Stimulated activated CD4-positive, alpha-beta T cell treated with anti-CD3 and anti-CD28 coated beads, Interleukin-4, amount 100 ng/mL, for 48 hours (primary cell): ENCODE measurements at places on chromosomes 4 and X.

GRCh38 chrX:19152762-19153161, 30.5 kb upstream of the ADGRG2 start:
- no peak for DNase-seq

GRCh38 chrX:15977644-15978043, 123.0 kb upstream of the AP1S2 start:
- DNase-seq: no peak

DNA sequence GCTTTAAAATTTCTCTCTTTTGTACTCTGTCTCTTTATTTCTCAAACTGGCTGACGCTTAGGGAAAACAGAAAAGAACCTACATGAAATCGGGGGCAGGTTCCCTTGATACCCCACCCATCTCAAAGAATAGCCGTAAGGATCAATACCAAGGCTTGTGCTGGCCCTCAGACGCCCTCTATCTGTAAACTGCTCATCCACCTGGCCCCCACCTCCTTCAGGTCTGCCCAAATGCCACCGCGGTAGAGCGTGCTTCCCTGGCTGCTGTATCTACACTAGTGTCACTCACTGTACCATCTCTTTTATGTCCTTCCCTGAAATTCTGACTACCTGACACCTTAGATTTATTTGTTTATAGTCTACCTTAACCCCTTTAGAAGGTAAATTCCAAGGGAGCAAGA, 62.8 kb downstream of the SMIM20 start:
- no peak for DNase-seq

DNA sequence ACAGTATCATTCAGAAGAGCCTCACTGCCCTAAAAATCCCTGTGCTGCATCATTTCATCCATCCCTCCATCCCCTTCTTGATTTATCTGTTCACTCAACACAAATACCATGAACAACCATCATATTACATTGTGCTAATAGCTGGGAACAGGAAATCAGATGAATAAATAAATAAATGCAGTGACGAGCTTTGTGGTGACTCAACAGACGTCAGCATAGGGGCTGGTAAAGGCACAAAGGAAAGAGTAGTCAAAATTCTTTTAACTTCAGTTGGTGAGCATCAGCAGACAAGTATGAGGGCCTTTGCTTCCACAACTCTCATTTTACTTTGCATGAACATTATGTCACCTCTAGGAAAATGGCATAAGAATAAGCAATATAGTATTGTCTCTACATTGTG, 65.5 kb downstream of the EDNRA start:
- DNase-seq: no peak

DNA sequence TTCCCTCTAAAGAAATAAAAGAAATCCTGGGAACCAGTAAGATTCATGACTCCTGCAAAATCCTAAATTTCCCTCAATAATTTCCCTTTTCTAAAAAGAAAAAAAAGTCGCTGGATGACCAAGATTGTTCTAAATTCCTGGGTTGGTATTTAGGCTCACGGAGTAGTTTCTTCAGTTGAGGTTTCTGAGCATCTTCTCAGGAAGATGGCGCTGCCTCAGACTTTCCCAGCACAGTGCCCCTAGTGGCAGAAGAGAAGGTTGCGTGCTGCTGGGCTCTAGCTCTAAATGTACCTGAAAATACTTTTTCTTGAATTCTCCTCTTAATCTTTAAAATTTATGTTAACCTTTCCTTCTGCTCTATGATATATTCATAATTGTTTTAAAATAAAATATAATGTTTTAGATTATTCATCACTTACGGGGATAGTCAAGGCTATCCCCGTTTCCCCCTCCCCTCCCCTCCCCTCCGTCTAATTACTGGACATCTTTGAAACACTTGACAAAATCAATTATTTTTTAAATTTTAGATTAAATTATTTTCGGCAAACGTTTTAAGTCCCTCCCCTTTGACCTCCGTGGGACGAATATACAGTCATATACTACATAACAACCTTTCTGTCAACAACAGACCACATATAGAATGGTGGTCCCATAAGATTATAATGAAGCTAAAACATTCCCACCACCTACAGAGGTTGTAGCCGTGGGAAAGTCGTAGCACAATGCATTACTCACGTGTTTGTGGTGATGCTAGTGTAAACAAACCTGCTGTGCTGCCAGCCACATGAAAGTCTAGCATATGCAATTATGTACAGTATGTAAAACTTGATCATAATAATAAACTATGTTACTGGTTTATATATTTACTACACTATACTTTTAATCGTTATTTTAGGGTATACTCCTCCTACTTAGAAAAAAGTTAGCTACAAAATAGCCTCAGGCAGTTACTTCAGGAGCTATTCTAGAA, 41.0 kb upstream of the GATB start:
- DNase-seq: peak; percentile 58

- DNase-seq: peak; percentile 31
These were observed 126.6 kb downstream of the ASB9 start for GRCh38 chrX:15143050-15143824.

DNA sequence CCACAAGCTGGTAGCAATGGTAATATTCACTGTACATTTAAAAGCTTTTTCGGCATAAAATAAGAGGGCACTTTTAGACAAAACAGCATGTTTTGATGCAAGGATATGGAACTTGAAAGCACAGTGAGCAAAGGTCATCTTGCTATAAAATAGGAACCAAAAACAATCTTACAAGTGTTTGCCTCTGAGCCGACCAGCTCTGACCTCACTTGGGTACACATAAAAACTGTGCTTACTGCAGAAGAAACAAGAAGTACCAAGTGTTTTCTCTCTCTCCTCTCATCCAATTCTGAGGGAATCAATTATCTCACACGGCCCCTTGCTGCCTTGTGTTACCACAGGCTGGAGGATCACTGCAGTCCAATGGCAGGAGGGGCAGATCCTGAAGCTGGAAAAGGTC, 4.8 kb upstream of the IQSEC2 start:
- no peak for DNase-seq

DNA sequence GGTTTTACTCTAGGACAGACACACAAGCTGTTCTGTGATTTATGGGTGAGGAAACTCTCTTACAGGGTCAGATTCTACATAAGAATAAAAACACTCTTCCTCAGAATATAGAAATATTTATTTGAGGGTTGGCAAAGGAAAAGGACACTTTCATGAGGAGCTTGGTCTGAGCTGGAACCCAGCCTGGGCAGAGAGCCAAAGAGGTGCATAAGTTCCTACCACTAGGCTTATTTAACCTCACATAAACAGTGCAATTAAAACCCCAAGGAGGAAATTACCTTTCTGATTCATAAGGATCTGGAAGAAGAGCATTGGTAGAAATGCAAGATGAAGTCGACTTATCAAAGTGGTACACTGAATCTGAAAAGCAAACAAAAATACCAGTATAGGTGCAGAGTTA, 32.9 kb downstream of the SETD7 start:
- no peak for DNase-seq

DNA sequence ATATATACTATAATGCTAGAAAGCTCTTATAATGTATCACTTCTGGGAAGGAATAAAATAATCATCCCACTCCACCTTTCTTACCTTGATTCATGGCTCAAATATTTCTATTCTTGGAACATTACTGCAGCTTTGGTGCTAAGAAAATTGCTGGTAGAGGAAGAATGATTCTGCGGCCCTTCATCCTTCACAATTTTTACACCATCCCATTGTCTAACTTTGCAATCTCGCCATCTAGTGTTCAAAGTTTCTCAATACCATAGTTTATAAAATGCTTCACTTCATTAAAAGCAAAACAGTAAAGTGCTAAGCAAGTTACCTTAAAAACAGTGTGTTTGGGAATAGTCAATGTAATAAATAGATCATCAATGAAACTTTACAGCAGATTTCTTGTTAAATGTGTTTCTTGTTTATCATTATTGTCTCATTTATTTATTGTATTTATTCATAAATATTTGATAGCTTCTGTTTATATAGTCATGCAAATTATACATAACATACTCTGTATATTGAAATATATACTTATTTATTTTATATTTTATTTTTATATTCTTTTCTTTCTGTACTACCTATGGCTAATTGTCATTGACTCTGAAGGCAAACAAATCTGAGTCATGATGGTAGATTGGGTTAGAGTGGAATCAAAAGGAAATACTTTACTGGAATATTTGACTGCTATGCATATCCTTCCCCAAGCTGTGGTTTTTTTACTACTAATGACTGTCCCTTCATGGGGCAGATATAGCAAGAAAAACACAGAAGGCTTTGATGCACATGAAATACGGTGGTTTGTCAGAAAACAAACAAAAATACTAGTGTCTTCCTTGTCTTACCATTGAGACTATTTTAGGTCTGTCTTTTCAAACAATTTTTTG, 390.7 kb downstream of the MAPK10 start:
- no peak for DNase-seq

DNA sequence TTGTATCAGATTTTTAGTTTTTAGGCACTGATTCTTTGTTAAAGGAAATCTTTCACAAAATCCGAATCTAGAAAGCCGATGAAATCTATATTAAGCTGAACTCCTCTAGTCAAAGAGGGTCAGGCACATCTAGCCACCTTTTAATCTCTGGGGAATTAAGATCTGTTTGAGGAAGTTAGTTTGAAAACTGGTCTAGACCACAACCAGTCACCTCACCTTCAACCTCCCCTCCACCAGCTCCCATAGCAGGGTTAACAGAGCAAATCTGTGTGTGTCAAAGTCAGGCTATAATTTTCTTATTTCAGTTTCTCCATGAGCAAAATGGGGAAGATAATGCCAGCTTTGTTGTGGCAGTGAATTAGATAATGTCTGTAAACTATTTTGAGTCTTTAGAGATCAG, 110.0 kb upstream of the IGFBP7 start:
- no peak for DNase-seq
